ENCODE measurements at places on chromosomes 7 and 10.

DNA sequence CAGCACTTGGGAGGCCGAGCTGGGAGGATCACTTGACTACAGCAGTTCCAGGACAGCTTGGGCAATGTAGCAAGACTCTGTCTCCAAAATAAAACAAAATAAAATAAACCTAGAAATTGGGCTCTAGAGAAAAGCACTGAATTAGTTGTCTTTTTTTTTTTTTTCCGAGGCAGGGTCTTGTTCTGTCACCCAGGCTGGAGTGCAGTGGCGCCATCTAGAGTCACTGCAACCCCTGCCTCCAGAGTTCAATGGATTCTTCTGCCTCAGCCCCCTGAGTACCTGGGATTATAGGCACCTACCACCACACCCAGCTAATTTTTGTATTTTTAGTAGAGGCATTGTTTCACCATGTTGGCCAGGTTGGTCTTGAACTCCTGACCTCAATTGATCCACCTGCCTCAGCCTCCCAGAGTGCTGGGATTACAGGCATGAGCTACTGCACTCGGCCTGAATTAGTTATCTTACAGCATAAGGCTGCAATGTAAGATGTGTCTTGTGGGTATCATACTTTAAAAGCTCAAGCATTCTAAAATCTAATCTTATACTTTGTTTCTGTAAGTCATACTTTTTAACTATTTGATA, 12.8 kb downstream of the MEIG1 start:
- DNase-seq: no peak

DNA sequence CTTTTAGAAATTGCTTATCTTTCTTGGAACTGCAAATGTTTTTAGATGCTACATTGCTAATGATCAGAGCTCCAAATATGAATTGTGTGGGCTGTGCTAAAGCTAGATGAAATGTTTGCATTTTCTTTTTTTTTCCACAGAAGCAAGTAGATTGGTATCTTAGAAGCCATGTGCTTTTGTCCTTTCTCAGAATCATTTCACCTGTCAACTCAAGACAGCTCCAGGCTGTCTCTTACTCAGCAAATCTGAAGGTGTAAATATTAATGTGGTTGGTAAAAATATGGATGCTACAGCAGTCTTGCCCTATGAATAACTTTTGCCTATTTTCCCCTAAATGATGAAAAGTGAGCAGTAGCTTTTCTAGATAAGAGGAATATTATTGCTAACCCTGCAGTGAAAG, 41.2 kb downstream of the AP3M1 start:
- DNase-seq: no peak

- peak; percentile 35 for DNase-seq
Measured at GRCh38 chr10:118720685-118721538, 33.9 kb downstream of the CACUL1 start.

DNA sequence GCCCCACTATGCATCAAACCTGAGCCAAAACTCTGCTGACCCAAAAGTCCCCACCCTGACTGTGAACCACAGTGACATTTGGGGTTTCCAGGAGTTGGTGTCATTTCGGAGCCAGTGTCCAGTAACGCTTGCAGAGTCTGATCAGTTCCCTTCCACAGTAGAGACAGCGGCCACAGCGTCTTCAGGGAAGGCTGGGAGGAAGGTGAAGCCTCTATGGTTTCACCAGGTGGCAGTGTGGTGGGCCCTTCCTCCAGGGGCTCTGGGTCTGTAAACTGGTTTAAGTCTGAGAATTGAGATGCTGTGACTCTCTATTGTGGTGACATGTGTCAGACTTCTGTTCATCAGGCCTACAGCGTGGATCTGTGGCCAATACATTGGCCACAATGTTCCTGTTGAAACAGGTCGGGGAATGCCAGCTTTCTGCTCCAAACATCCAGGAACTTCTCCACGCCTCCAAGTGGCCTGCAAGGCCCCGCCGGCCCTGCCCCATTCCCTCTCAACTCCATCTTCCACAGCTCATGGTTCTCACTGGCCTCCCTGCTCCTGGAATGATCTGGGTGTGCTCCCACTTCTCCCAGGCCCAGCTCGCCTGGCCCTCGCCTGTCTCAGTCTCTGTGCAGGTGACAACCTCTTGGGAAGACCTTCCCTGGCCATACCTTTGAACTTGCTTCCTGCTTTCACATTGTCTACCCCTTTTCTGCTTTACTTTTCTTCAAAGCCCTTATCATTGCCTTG, 124.5 kb upstream of the FAM20C start:
- DNase-seq: no peak

GRCh38 chr10:71829171-71829570, 21.9 kb downstream of the PSAP start:
- no peak for DNase-seq

DNA sequence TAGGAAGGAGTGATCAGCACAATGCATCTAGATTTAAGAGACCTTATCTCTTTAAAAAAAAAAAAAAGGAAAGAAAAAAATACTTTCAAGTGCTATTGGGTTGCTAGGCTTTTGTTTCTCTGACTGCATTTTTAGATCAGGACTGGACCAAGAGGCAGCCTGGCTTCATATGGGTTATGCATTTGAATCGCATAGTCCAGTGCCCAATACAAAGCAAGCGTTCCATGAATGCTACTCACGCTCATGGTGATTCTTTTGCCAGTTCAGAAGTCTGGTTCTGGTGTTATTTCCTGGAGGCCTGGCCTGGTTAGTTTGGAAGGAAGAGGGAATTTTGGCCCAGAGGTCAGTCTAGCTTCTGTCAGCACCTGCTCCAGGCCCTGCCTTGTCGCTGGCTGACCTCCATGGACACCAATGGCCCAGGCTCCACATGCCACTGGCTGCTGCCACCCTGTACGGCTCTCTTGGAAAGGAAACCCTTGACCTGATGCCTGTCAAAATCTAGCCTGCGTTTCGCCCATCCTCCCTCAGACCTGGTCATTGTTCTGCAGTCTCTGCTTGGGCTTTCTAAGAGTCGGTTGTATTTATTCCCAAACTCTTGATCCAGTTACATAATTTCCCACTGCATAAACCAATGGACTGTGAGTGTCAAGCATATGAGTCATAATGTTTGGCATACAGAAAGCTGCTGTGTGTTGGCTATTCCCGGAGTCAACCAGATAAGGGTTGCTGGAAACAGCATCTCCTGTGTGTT, 74.3 kb upstream of the MKX start:
- DNase-seq: no peak

GRCh38 chr10:49309691-49310411, 10.9 kb downstream of the C10orf71 start:
- no peak for DNase-seq

GRCh38 chr10:13440185-13441061, 88.4 kb downstream of the BEND7 start:
- DNase-seq: no peak

GRCh38 chr7:139430443-139430842, 53.0 kb downstream of the KLRG2 start:
- DNase-seq: no peak

GRCh38 chr7:25031432-25031831, 51.5 kb upstream of the OSBPL3 start:
- DNase-seq: no peak

GRCh38 chr7:39934132-39934531, 15.9 kb upstream of the CDK13 start:
- DNase-seq: no peak

GRCh38 chr10:35329520-35329919, 6.8 kb upstream of the CCNY start:
- no peak for DNase-seq

GRCh38 chr7:148883266-148884048, 634 bp downstream of the EZH2 start:
- peak; percentile 40 for DNase-seq

DNA sequence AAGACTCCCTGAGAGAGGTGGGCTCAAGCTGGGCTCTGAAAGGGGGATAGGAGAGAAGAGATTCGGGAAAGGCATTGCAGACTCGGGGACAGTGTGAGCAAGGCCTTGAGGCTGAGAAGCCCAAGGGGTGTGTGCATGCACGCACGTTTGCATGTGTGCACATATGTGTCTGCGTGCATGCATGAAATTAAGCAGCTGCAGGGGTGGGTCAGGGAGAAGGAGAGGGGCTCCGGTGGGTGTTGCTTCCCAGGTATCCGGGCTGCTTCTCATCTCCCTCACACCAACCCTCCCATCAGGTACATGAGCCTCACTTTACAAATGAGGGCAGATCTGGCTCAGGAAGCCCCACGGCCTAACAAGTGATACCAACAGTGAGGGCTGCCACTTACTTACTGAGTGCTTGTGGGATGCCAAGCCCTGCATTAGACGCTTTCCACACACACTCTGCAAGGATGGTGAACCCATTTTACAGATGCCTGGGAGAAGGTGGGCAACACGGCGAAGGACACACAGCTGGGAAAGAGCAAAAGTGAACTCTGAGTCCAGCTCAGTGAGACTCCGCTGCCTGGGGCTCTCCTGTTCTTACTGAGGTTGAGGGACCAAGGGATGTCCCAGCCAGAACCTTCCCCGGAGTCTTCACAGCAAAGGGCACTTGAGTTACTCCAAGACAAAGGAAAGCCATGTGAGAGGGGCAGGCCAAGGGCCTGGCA, 26.4 kb downstream of the ZCCHC24 start:
- DNase-seq: no peak

DNA sequence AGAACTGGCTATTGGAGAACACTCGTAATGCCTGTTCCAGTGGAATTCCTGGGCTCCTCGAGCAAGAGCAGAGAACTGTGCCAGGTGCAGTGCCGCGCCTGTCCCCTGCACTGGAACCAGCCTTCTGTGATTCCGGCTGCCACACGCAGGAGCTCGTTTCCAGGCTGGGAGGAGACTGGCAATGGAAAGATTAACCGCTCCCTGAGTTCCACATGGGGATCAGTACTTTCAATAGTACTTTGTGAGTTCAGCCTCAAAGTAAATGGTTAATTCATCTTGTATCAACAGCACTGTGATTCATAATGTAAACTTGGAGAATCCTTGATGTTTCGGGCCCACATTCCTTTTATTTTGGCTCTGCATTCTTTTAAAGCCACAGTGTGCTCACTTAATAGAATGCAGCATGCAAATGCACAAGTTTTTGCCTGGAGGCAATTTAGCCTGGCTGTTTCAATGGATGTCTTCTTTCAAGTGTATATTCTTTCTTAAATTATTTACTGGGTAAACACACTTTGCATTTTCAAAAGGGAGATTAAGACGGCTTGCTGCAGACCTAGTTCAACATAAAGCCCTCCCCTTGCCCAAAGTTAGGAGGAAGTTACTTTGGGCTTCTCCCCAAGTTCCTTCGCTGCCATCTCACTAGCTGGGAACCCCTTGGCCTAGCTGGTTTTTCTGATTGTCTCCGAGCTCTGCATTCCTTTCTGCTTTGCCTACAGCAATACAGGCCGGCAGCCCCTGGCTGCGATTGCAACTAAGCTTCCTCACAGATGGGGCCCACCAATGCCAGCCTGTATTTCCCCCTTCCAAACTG, 138.1 kb upstream of the TCF7L2 start:
- DNase-seq: no peak

DNA sequence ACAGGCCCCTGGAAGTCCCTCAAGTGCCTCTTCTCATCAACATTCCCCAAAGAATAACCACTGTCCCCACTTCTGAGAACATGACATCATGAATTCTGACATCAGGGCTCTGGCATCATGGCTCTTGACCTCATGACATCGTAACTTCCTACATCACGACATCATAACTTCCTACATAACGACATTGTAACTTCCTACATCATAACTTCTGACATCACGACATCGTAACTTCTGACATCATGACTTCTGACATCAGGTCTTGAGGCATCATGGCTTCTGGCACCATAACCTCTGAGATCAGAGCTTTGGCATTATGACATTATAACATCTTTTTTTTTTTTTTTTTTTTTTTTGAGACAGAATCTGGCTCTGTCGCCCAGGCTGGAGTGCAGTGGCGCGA, 66.7 kb upstream of the FAM20C start:
- no peak for DNase-seq

- no peak for DNase-seq
Measured at GRCh38 chr10:71133710-71134686, 78.4 kb upstream of the UNC5B start.

DNA sequence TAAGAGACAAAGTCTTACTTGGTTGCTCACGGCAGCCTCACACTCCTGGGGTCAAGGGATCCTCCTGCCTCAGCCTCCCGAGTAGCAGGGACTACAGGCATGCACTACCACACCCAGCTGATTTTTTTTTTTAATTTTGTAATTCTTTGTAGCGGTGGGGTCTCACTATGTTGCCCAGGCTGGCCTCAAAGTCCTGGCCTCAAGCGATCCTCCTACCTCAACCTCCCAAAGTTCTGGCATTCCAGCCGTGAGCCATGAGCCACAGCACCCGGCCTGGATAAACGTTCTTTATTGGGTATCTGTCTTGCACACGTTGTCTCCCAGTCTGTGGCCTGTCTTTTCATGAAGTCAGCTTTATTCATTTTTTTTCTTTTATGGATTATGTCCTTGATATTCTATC, 636.1 kb upstream of the FOXK1 start:
- DNase-seq: no peak

DNA sequence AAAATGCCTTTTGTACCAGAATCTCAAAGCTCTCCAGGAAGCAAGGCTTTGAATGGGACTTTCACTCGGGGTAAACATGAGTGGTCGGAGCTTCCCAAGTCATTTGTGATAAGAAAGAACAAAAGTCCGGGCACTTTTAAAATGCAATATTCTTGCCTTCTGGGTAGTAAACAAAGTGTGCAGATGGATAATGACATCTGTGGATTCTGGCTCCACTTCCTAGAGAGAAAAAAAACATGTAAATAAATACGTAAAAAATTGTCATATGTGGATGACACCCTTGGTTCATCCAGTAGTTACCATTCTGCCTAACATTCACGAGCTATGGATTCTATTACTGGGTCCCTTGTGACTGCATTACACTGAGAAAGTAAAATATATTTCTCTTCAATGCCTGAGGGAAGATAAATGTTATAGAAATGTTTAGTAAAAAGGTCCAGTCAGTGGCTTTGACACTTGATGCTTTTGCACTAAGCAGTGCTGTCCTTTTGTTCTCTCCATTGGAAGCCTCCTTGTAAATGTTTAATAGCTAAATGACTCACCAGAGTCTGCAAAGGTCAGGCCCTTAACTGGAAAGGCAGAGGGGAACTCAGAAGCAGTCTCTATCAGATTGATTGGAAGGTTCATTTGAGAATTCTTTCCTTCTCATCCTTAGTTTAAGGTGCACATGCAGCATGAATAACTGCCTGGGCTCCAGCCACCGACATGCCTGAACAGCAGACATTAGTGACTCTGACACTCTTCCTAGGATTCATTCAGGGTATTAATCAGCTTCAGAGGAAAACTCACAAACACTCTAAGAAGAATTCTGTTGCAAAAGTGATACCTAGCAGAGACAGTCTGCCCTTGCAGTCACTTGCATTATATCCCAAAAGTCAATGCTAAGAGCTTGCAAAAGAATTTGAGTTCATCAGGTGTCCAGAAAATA, 11.7 kb upstream of the EDRF1 start:
- DNase-seq: no peak

GRCh38 chr7:139153832-139154231, 44.3 kb upstream of the ZC3HAV1 start:
- no peak for DNase-seq
